Dermis blood vessel endothelial cell (primary cell): ENCODE measurements at places on chromosomes 7 and 10.

DNA sequence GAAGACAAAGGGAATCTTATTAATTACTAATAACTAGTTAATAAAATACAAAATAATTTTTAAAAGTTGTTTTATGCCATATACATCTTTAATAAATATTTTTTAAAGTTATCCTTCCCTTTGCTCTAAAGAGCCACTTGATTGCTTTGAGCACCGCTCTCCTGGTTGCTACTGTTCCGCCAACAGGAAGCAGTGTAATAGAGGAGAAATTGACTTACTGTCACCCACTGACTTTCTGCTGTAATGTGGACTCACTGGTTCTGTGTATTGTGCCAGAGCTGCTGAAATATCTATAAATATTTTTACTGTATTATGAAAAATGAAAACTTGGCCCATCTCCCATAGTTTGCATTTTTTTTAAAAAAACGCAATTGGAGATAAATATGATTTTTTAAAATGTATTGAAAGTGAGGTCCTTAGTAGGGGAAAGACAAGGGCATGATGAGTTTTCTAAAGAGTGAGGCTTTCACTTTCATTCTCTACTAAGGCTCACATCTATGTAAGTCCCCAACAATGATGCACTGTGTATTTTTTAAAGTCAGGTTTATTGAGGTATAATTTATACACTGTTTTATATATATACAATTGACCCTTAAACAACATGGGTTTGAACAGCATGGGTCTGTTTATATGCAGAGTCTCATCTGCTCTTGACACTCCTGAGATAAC, 100.5 kb downstream of the NPY start:
- DNase-seq, result no peak

- peak; percentile 73 for DNase-seq
Measured at GRCh38 chr10:49761789-49762565, at the start of gene OGDHL. Gene OGDHL (minus strand): TSS chr10:49762323. CDS start chr10:49758592, 3,731 bp downstream.

DNA sequence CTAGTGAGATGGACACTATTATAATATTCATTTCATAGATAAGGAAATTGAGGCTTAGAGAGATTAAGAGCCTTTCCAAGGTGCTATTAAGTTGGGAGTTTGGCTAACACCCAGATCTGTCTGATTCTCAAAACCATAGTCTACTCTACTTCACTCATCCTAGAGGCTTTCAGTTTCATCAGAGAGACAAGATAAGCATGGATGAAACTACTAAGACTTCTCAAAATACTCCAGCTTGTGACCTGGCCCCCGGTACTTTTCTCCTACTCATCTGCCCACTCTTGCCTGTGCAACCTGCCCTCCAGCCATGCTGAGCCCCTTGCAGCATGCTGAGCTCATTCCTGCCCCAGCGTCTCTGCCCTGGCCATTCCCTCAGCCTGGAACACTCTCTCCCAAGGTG, 12.2 kb upstream of the SLC35B4 start:
- DNase-seq, result no peak

DNA sequence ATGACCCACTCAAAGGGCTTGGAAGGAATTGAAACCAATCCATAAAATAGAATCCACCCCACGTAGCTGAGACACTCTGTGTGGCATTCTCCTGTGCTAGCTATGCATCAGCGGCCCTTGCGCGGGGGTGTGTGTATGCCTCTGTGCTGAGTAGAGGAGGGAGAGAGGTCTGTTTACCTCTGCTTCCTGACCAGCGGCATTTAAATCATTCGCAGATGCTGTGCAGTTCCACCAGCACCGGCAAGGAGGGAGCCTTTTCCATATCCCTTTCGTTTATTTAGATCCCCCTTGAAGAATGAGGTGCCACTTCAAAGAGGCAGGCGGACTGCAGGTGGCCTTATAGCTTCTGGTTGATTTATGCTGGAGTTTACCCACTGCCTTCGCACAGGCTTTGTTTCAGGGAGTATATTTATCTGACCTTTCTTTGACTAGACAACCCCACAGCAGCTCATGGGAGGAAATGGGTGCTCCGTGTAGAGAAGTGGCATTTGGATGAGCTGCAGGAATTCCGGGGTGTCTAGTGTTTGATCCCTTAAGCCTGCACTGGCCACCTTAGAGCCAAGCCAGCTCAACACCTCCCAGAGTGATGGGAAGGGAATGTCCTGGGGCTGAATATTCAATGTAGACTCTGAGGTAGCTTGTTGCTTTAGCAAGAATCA, 11.4 kb downstream of the C10orf53 start:
- no peak for DNase-seq

DNA sequence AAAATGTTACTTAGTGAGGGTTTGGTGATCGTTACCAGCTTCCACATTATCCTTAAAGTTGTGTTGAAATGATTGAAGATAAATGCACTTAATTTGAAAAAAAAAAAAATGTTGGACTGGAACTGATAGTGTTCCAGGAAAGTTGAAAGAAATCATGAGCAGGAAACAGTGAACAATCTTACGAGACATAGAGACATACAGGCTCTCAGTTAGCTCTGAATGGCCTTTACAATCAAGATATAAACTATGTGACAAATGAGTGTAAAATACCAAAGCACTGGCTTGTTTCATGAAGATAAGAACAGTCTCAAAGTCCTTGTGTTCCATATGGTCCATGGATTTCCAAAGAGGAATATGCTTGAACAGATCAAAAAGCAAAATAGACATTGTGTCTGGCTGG, 430.1 kb upstream of the ETV1 start:
- DNase-seq, result no peak

DNA sequence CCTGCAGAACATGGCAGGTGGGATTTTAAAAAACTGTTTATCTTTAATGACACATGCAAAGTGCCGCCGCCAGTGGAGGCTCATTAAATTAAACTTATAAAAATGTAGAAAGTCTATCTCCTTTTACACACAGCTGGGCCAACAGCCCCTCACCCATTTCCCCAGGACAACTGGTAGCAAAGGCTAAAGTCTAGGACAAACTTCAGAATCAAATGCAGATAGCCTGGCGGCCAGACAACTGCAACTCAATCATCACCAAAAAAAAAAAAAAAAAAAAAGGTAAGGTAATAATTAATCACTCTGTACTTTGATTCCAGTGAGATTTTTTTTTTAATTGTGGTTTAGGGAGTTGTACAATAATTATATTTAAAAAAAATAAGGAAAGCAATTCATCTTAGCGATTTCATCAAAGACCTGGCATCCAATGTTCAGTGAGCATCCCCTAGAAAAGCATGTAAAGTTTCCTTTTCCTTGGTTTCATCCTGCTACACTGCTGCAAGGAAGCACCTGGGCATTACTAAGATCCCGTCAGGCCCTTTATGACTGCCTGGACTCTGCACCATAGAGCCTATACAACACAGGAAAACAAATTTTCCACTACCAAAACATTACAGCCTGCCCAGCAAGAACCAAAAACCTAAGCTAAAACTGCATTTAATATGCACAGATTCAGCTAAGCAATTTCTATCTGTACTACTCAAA, 98.5 kb downstream of the GRB10 start:
- peak; percentile 93 for DNase-seq

DNA sequence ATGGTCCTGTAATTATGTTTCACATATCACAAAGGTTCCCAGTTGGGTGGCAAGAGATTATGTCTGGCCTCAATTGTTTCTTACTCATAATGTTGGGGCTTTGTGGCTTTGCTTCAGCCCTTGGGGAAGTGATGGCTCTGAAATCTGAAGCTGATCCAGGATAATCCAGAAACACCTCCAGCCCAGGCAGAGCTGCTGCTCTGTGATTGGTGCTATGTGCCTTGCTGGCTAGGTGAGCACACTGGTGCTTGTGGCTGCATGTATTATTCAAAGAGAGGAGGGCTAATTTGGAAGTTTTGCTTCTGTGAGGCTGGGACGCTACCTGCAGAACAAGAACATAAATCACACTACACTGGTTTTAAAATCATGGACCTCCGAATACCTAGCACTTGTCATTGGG, 346.6 kb upstream of the MGMT start:
- DNase-seq, result no peak

DNA sequence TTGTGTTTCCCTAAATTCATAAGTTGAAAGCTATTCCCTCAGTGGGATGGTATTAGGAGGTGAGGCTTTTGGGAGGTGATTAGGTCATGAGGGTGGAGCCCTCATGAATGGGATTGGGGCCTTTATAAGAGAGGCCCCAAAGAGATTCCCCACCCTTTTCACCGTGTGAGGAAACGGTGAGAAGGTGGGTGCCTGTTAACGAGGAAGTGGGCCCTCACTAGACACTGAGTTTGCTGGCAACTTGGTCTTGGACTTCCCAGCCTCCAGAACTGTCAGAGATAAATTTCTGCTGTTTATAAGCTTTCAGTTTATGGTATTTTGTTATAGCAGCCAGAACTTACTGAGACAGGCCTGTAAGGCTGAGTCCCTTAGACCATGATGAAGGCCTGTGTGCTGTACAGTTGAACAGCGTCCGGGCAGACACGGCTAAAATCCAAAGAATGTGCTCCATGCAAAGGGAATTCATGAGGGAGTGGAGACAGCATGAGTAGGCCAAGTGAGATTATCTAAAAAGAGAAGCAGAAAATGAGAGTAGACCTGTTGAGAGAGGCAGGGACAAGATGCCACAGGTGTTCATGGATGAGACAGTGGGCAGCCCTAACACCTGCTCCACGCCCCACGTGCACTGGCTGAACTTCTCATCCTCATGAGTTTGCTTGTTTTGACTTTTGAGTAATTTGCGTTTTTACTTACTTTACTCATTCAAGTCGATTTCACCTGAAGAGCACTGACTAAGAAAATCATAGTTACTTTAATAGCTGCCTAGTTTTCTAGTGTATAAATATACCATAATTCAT, 66.9 kb upstream of the SFMBT2 start:
- DNase-seq, result no peak

- no peak for DNase-seq
Measured at GRCh38 chr7:155477476-155477875, 19.5 kb downstream of the EN2 start.

GRCh38 chr7:12800486-12800885, 113.1 kb downstream of the ARL4A start:
- DNase-seq, result no peak

DNA sequence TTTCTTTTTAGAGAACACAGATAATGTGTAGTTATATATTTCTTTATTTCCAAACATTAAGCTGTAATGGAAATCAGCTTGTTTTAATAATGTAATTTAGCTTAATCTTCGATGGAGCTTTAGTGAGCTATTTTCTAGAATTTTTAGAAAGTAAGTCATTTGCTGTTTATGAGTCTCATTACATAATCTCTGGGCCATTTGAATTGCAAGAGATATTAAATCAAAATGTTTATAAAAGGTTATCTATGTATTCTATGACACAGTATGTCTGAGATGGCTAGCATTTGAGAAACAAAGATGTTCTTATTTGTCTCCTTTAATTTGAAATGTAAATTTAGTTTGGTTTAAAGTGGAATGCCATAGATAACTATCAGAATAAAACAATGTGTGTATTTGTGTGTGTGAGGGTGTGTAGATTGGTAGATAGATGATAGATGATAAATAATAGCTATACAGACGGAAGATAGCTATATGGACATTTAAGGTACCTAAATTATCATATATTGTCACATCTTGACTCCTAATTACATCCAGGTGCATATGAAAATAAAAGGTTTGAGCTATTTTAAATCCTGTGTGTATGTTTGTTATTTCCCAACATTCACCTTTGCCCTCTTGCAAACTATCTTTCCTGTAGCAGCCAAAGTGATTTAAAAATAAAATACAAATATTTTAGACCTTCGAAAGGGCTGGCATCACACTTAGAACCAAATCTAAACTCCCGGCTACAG, 478.0 kb upstream of the KLF6 start:
- no peak for DNase-seq

GRCh38 chr10:51700228-51700817, 928 bp upstream of the CSTF2T start:
- DNase-seq, result peak; percentile 42

GRCh38 chr7:51123322-51124019, 193.1 kb downstream of the COBL start:
- DNase-seq, result peak; percentile 31

DNA sequence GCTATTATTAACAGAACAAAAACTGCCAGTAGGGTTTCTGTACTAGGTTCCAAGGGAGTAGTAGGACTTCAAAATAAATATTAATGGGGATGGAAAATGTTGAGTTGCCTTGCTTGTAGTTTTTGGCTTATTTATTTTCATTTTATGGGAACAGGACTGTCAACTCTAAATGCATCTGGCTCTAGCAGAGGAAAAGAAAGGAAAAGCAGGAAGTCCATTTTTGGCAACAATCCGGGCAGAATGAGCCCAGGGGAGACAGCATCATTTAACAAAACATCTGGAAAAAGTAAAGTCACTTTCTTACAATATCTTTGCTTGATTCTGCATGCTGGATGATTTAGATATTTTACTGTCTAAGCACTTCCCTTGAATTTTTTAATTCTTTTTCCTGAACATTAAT, 69.4 kb downstream of the NOC3L start:
- DNase-seq, result no peak

- no peak for DNase-seq
Measured at GRCh38 chr10:130017631-130018022, 53.6 kb upstream of the EBF3 start.

- DNase-seq, result peak; percentile 43
Measured at GRCh38 chr7:148664324-148664723, 34.4 kb upstream of the CUL1 start.

DNA sequence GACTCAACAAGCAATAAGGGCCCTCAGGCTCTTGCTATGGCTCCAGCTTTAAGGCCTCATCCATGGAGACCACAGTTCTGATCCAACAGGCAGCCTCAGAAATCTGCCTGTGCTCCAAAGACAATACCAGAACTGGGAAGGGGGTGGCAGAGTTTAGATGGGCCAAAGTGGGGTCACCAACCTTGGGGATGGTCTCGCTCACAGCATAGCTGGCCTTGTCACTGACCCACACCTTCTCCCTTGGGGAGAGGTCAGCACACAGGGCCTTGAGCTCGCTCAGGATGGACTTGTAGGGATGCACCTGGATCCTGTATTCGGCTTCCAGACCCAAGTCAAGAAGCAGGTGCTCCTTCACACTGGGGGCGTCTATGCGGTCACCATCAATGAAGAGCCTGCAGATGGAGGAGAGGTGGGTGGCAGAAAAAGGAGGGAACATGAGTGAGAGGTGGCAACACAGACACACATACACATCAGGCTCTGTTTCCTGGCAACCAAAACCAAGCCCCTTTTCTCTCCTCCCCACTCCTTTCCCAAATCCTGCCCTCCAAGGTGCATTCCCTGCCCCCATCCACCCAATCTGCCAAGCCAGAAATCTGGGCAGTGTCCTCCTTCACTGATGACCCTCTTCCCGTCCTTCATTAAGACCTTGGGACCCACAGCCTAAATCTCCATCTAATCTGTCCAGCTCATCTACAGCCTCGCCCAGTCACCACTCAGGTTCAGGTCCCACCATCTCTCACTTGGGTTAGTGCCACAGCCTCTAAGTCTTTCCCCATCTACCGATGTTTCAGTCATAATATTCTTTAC, 40.9 kb downstream of the XPNPEP1 start:
- no peak for DNase-seq
